GM04503 (cell line): ENCODE measurements at places on chromosomes 16 and 17.

GRCh38 chr17:47801176-47801765 lies 20.3 kb downstream of the OSBPL7 start:
- no peak for DNase-seq

DNA sequence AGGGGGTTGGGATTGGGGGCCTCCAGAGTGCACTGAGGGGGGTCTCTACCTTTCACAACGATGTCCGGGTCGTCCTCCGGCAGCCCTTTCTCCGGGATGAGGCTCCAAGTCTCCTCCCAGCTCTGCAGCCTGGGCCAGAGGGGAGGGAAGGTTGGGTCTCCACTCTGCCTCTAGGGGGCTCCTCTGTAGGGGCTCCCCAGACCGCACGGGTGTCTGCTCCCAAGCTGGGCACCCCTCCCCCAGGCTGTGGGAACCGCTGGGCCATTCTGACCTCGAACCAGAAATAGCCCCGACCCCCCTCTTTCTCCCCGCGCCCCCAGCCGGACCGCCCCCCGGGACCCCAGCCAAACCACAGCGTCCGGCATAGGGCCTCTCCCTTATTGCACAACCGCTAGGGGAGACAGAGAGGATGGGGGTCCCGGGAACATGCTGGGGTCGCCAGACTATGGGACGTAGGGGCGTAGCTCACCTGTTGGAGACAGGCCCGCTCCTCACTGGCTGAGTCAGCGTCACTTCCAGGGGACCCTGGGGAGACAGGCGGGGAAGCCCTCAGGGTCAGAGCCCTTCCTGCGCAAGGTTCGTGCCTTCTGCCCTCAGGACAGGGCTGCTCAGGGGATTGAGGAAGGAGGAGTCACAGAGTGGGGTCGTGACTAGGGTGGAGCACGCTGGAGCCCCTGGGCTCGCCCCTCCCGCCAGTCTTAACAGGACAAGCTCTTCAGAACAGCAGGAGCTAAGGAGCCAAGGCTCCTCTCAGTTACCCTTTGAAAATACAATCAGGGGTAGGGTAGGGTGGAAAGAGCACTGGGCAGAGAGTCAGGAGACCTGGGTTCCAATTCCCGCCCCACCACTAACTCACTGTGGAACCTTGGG lies 2.7 kb downstream of the PLEKHH3 start:
- DNase-seq, result no peak

DNA sequence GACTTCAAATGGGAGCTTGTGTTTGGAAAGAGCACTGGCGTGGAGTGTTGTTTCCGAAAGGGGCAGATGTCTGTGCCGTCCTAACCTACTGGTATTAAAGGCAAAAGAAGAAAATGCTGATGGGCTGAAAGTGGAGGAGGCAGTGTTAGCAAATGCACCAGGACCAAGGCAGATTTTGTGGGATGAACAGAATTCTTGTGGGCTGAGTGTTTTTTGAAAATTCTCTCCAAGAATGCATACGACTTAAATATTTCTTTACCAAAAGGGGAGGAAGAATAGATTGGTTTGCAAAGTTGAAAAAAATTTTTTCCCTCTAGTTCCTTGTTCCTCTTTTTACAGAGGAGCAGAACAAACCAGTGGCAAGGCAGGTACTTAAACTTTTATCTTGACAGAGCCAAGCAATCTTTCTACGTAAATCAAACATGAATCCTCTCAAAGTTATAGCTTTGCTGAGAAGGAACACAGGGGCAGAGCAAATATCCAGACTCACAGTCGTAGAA lies 16.8 kb downstream of the MARCHF10 start:
- DNase-seq, result peak; percentile 81

DNA sequence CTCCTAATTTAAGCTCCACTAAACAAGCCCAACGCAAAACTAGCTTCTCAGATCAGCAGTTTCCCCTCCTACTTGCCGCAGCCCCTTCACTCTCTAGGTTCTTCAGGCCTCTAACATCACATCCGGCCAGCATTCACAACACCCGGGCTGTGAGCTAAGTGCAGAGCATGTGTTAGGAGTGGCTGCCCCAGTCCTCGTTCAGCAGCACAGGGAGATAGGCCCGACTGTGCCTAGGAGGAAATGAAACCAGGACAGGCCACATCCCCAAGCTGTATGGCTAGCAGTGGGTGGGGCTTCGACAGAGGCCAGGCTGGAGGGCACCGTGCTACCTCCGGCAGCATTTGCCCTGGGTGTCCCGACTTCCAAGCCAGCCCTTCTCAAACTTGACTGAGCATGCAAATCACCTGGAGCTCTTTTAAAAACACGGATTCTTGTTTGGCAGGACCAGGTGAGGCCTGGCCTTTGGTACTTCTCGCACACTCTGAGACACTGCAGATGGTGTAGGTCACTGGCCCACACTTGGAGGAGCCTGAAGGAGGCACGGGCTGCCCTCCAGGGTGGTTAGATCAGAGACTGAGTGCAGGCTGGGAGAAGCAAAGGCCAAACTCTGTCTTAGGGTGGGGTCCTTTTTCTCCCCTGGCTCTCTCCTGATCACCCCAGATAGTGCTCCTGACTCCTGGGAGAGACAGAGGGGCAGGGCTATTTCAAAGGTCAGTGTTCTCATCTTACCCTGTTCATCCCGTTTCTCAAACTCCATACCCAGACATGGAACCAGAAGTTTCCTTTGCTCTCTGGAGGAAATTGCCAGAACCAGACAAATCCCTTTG lies 202.0 kb downstream of the C16orf78 start:
- no peak for DNase-seq

DNA sequence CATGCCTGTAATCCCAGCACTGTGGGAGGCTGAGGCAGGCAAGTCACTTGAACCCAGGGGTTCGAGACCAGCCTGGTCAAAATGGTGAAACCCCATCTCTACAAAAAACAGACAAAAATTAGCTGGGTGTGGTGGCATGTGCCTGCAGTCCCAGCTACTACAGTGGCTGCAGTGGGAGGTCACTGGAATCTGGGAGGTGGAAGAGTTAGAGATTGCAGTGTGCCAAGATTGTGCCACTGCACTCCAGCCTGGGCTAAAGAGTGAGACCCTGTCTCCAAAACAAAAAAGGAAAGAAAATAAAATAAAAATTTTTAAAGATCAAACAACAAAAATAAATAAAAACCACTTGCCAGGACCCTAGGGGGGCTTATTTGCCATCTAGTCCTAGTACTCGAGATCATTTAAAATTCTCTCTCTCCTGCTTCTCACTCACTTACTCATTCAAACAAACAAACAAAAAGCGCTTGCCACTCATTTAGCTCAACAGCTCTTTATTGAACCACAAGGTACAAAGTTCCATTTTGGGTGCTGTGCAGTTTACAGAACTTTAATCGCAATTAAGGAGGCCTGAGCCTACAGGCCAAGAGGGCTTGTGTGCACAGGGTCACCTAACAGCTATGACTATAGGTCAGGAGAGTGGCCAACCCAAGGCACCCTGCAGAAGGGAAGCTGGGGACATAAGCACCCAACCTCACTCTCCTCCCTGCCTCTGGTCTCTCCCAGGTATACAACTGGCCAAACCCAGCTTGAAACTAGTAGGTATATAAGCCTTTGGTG lies 4.4 kb downstream of the CHD9NB start:
- no peak for DNase-seq

DNA sequence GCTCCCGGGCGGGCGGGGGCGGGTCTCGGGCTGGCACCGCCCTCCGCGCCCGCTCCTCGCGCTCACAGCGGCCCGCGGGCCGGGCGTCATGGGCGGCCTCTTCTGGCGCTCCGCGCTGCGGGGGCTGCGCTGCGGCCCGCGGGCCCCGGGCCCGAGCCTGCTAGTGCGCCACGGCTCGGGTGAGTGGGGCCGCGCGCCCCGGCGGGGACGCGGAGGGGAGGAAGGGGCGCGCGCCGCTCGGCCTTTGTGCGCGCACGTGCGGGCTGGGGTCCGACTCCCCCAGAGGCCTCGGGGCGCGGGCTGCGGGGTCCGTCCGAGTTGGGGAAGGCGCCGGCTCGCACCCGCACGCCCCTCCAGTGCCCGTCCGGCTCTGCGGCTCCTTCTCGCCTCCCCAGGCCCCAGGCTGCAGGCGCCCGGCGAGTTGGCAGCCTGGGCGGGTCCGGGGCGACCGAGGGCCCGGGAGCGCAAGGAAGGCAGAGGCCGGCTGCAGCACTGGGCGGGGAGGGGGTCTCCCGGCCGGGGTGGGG lies at the start of gene NME4:
Gene NME4 (plus strand): TSS at position 65 of the 527 bp plus-strand sequence. CDS start 24 bp downstream, at position 89.
- DNase-seq, result no peak

GRCh38 chr17:40564195-40564882 lies 933 bp downstream of the CCR7 start:
- no peak for DNase-seq

DNA sequence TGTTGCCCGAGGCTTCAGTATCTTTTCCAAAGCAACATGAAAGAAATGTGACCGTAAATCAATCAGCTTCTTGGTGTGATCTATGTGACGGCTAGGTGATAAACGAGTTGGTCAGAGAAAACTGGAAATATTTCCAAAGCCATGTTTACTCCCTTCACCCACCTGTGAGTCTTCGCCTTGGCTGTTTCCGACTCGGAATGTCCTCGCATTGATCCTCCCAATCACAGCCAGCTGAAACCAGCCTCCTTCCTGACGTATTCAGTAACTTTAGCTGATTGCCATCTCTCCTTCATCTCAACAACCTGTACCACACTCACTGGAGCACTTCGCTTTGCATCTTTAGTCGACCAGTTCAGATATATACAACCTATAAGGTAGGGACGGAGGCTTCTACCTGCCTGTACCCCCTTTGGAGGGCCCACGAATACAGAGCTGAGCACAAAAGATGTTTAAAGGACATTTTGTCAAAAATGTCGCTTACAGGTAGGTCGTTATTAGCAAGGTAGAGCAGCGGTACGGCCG lies 705 bp downstream of the KRABD2 start:
- DNase-seq, result no peak

GRCh38 chr16:1991135-1991551 lies 1.4 kb downstream of the SYNGR3 start:
- DNase-seq, result no peak

DNA sequence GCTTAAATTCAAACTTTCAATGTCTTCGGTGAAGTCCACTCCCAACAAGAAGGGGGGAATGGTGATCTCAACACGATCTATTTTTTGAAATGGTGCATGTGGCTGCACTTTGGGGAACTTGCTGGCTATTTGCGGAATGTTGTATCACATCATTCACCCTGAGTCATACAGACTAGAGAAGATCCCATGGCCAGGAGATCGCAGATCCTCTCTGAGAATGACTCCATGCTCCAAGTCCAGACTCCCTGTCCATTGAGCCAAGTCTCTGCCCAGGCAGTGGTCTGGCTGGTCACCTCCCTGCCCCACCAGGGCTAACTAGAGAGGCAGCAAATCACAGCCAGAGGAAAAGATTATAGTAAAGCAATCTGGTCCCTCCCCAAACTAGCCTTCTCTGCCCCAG lies 120.6 kb downstream of the XYLT1 start:
- peak; percentile 43 for DNase-seq

GRCh38 chr17:77096570-77097214 lies 44.1 kb upstream of the SEC14L1 start:
- peak; percentile 43 for DNase-seq

GRCh38 chr17:330993-331701 lies 21.5 kb downstream of the RPH3AL start:
- no peak for DNase-seq

GRCh38 chr17:75835654-75835987 lies 8.6 kb downstream of the UNC13D start:
- DNase-seq, result no peak

DNA sequence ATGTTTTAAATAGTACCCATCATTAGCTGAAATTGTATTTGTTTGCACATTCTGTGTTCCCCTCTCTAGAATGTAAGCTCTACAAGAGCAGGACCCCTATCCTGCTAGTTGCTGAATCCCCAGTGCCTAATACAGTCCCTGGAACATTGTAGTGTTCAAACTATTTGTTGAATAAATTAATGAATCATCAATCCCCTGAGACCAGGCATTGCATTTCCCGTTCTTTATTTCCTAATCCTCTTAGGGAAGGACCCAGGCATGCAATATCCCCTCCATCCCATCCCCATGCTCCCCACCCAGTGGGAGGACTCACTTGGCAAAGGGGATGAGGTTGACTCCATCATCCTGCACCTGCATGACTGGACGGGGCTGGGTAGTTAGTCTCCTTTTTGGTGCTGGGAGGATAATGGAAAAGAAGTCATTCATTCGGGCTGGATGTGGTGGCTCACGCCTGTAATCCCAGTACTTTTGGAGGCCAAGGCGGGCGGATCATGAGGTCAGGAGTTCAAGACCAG lies 3.2 kb downstream of the INCA1 start:
- no peak for DNase-seq

DNA sequence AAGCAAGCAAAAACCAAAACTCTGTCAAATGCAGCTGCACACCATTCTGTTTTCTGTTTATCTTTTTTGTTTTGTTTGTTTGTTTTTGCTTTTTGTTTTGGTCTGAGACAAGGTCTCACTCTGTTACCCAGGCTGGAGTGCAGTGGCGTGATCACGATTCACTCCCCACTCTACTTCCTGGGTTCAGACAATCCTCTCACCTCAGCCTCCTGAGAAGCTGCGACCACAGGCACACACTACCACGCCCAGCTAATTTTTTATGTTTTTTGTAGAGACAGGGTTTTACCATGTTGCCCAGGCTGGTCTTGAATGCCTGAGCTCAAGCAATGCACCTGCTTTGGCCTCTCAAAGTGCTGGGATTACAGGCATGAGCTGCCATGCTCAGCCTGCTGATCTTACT lies 19.3 kb upstream of the SLFN13 start:
- no peak for DNase-seq

DNA sequence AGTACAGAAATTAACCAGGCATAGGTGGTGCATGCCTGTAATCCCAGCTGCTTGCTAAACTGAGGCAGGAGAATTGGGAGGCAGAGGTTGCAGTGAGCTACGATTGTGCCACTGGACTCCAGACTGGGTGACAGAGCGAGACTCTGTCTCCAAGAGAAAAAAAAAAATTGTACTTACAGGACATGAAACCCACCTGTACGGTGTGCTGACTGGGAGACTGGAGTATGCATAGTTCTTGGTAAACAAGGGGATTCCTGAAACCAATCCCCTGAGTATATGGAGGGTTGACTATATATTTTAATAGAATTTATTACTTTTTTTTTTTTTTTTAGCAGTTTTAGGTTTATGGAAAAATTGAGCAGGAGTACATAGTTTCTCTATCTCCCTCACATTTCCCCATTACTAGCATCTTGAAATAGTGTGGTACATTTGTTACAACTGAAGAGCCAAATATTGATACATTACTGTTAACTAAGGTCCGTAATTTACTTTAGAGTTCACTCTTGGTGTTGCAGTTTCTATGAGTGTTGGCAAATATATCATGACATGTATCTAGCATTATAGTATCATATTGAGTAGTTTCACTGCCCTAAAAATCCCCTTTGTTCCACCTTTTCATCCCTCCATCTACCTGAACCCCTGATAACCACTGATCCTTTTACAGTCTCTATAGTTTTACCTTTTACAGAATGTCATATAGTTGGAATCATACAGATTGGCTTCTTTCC lies 19.3 kb downstream of the TENT4B start:
- no peak for DNase-seq

DNA sequence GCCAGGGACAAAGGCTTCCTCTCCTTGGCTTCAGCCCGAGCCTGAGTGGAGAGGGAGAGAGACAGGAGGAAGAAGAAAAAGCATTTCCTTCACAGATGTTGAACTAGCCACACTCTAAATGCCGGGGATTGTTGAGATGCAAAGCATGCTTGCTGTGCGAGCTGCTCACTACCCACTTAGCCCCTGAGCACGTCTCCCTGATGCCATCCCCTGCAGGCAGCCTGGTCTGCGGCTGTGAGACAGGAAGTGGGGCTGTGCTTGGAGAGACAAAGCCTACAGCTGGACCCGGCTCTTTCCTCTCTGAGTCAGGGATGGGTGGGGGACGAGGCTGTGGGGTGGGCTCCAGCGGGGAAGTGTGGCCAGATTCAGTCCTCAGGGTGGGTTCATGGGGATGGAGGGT lies 13.7 kb downstream of the WNT9B start:
- DNase-seq, result peak; percentile 18
